Vagina (tissue), 2 donors: ENCODE measurements at places on chromosomes 11 and 22.

- DNase-seq: no peak
Observed at GRCh38 chr11:62505440-62506091, 41.0 kb downstream of the AHNAK start.

GRCh38 chr22:43266076-43266475, 77.1 kb downstream of the SCUBE1 start:
- no peak for DNase-seq

DNA sequence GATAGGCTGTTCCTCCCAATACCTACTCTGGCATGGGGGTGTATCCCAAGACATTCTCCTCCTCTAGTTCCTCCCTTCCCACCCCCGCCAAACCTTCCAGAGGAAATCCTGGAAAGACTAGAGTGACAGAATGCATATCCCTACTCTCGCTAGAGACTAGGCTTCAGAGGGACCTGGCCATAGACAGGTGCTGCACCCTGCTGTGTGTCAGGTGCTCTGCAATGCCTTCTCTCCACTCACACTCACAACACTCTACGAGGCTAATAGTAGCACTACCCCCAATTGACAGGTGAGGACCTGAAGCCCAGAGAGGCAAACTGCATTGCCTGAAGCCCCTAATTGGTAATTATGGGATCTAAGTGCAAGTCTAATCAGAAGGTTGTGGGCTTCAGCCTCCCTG, 46.2 kb upstream of the LMO1 start:
- DNase-seq: no peak

DNA sequence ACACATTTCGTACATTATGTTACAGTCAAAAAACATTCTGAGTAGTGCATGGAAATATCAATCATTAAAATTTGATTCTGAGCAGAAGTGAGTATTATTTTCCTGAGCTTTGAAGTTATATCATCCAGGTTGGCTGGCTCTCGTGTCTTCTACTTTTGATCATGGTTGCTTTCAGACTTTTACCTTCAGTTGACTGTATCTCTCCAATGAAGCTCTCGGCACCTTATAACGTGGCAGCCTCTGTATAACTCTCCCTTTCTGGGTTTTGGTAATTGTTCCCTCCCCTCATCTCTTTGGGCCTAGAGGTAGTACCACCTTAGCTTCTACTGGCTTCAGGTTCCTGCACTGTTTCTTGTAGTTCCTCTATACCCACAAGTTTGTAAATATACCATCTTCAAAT, 12.2 kb downstream of the SFI1 start:
- no peak for DNase-seq

GRCh38 chr22:47266329-47266728, 503.9 kb downstream of the TBC1D22A start:
- DNase-seq: no peak

DNA sequence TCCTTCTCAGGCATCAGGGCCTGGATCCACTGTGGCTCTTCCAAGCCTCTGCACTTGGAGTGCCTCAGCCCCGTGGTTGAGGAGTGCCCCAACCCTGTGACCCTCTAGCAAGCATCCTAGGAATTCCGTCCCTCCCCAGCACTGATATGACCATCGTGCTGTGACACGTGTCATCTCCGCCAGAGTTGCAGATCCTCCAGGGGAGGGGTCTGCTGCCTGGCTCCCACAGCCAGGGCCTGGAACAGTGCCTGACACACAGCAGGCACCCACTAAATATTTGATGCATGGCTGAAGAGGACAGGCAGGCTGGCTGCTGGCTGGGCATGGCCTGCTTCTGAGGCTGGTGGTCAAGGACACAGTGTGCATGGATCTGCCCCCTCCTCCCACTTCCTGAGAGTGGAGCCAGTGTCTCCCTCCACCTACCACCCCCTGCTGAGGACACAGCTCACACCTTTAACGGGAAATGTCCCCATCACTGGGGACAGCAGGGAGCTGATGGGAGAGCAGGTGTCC, 1.7 kb upstream of the CD81 start:
- no peak for DNase-seq

DNA sequence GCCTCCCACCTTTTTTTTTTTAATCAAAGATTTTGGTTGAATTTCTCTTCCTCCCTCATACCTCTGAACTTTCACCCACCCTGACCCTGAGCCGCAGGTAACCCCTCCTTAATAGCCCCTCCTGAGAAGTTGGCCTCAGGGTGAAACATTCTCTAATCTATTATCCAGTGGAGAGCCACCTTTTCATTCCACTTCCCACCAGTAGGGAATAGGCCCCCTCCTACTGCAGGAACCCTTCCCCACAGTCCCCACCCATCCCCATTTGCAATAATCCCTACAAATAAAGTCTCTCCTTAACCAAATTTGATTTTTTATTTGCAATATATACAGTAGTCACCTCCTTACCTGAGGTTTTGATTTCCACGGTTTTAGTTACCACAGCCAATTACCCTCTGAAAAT, 2.1 kb upstream of the SLC35F2 start:
- no peak for DNase-seq

- no peak for DNase-seq
Observed at GRCh38 chr11:16184588-16184987, 171.8 kb downstream of the SOX6 start.

- DNase-seq: no peak
Observed at GRCh38 chr11:66315921-66316811, 678 bp downstream of the CD248 start.

DNA sequence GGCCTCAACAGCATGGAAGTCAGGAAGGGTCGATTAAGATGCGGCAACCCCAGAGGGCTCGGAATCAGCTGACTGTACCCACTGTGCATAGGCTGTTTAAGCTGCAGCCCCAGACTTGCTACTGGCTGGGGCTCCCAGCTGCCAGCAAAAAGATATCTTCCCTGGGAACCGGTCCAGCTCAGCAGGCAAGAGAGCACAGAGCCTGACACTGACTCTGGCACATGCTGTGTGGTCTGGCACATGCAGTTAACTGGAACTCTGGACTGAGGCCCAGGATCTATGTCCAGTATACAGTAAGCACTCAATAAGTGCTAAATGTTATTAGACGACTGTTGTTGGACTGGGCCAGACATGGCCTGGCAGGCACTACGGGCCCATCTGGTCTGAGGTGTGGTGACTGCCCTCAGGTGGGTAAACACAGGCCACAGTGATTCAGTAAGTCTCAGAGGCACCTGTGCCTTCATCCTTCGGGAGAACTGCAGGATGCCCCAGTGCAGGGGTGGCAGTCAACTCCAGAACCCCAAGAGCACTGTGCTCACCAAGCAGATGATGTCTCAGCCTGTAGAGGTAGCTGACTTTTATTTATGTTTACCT, 87.6 kb downstream of the LARGE1 start:
- no peak for DNase-seq

DNA sequence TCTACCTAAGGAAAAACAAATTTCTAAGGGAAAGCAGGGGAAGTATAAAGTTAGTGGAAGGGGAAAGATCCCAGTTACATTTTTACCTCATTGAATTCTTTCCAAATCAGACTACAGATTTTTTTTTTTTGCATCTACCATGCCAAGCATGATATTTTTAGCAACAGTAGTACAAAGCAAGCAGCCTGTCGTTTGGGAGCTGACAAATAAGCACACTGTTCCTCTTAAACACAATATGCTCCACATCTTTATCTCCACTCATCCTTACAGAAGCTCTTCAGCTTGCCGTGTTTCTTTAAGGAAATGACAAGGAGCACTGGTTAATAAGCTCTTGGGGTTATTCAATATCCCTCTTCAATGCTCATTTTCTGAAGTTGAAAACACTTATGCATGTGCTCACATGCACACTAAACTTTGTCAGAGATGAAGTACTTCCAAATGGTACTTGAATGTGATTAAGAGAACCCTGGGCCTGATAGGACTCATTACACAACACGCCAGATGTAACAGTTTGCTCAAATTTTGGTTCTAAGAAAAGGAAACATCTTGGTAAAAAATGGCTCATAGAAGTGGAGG, 53.8 kb downstream of the PAX6 start:
- no peak for DNase-seq
